ENCODE measurements at places on chromosomes 2 and 18. TPM values are rescaled to one million over a fixed set of nuclear protein-coding genes. Genes with fewer than 3 reads are reported as not detected.

GRCh38 chr2:58720770-58721697 lies 479.9 kb upstream of the FANCL start:
- no peak for DNase-seq
- H3K4me1 ChIP-seq = no peaks in the 10 kb centered on the region
- no peaks in the 10 kb centered on the region for H3K36me3 ChIP-seq
- H3K27ac ChIP-seq = no peak overlapping the region
- H3K27me3 ChIP-seq = no peaks in the 10 kb centered on the region

Gene RHBDD1
- 68.5 TPM for total RNA-seq

Gene CACNB4
- 0.88 TPM for total RNA-seq

DNA sequence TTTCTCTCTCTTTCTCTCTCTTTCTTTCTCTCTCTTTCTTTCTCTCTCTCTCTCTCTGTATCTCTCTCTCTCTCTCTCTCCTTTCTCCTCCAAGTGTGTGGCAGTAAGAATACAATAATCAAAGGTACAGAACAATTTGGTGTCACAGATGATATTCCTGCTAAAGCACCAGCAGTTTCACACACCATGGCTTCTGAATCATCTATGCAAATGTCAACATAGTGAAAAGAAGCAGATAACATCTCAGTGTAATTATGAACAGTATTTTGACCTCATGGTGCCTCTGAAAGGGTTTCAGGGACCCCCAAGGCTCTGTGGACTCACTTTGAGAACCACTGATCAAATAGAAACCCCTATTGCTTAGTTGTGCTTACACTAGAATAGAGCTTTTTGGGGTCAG lies 38.5 kb upstream of the CSRNP3 start:
- no peak for DNase-seq
- H3K36me3 ChIP-seq = no peaks in the 10 kb centered on the region
- no peaks in the 10 kb centered on the region for H3K27me3 ChIP-seq
- no peak overlapping the region for H3K27ac ChIP-seq
- H3K4me3 ChIP-seq = no peak overlapping the region
- no peaks in the 10 kb centered on the region for H3K4me1 ChIP-seq

GRCh38 chr2:128444121-128444771 lies 125.6 kb upstream of the HS6ST1 start:
- H3K4me1 ChIP-seq = peaks cover 3% of the 10 kb centered on the region
- no peaks in the 10 kb centered on the region for H3K36me3 ChIP-seq
- no peak overlapping the region for H3K4me3 ChIP-seq
- H3K27ac ChIP-seq = peak overlapping the region; percentile 2
- peak; percentile 26 for DNase-seq
- H3K27me3 ChIP-seq = no peaks in the 10 kb centered on the region

GRCh38 chr18:75052475-75052874 lies 156.5 kb downstream of the PTGR3 start:
- H3K36me3 ChIP-seq = no peaks in the 10 kb centered on the region
- no peak for DNase-seq
- H3K27me3 ChIP-seq = no peaks in the 10 kb centered on the region
- H3K27ac ChIP-seq = no peak overlapping the region
- H3K4me1 ChIP-seq = no peaks in the 10 kb centered on the region
- no peak overlapping the region for H3K4me3 ChIP-seq

- H3K36me3 ChIP-seq = no peaks in the 10 kb centered on the region
- H3K4me1 ChIP-seq = no peaks in the 10 kb centered on the region
- no peak overlapping the region for H3K27ac ChIP-seq
These were observed 1256.2 kb upstream of the CRIM1 start for GRCh38 chr2:35099342-35099741.

GRCh38 chr2:4139731-4140130 lies 436.4 kb downstream of the DCDC2C start:
- DNase-seq = no peak
- no peaks in the 10 kb centered on the region for H3K4me1 ChIP-seq
- no peaks in the 10 kb centered on the region for H3K36me3 ChIP-seq
- H3K27me3 ChIP-seq = no peaks in the 10 kb centered on the region

GRCh38 chr2:9114458-9114857 lies 92.2 kb upstream of the ASAP2 start:
- no peaks in the 10 kb centered on the region for H3K36me3 ChIP-seq
- H3K27ac ChIP-seq = no peak overlapping the region
- no peaks in the 10 kb centered on the region for H3K27me3 ChIP-seq
- H3K4me1 ChIP-seq = no peaks in the 10 kb centered on the region

Gene KCNJ13
- 21.5 TPM for total RNA-seq

DNA sequence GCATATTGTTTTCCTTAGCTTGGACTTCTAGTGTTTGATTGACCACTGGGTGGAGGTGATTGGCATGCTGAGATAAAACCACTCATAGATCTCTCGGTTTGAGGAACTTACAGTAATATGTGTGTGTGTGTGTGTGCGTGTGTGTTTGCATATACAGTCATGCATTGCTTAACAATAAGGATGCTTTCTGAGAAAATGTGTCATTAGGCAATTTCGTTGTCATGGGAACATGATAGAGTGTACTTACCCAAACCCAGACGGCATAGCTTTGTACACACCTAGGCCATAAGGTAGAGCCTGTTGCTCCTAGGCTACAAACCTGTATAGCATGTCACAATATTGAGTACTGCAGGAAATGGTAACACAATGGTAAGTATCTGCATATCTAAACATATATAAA lies 167.3 kb downstream of the NYAP2 start:
- H3K27ac ChIP-seq = no peak overlapping the region
- no peak overlapping the region for H3K4me3 ChIP-seq
- no peaks in the 10 kb centered on the region for H3K36me3 ChIP-seq
- H3K4me1 ChIP-seq = no peaks in the 10 kb centered on the region
- no peak for DNase-seq

DNA sequence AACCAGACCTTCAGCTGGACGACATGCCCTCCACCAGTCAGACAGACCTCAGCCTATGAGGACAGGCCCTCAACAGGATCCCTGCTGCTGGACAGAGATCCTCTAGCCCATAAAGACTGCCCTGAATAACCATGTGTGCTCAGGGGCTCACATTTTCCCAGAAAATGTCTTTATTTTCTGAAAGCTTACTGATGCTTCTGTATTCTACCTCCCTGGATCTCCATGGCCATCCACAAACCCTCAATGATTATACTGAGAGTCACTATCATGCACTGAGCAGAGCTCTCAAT lies 1.8 kb upstream of the PTPN18 start:
- H3K4me1 ChIP-seq = no peaks in the 10 kb centered on the region
- no peak overlapping the region for H3K4me3 ChIP-seq
- no peak overlapping the region for H3K27ac ChIP-seq
- DNase-seq = no peak
- no peaks in the 10 kb centered on the region for H3K36me3 ChIP-seq
- H3K27me3 ChIP-seq = no peaks in the 10 kb centered on the region

GRCh38 chr2:30022444-30023071 lies 101.2 kb upstream of the ALK start:
- H3K4me3 ChIP-seq = no peak overlapping the region
- no peaks in the 10 kb centered on the region for H3K36me3 ChIP-seq
- H3K27ac ChIP-seq = no peak overlapping the region
- DNase-seq = no peak

- no peaks in the 10 kb centered on the region for H3K4me1 ChIP-seq
- no peak for DNase-seq
- no peaks in the 10 kb centered on the region for H3K27me3 ChIP-seq
- H3K36me3 ChIP-seq = no peaks in the 10 kb centered on the region
- H3K4me3 ChIP-seq = no peak overlapping the region
These were observed 384.9 kb upstream of the NXPH2 start for GRCh38 chr2:139165041-139165440.

Gene TRIM54
- total RNA-seq = not detected

DNA sequence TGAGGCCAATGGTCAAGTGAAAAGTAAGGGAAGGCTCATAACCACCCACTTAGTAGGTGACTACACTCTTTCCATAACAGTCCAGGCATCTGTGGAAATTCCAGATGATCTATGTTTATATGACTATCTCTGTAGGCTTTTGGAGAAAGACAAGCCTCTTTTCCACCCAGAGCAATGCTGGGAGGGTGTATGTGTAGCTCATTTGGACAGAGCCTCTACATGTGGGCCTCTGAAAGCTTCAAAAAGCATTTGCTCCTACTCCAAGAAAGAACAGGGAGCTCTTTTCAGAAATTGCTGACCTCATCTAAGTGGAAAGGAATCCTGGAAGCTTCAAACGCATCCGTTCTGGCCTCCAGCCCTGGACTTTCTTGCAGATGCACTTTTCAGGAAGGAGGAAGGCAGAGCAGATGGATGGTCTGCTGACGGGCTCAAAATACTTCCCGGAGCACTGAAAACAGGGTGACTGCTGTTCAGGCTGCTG lies 308.7 kb downstream of the LRATD1 start:
- no peaks in the 10 kb centered on the region for H3K4me1 ChIP-seq
- no peaks in the 10 kb centered on the region for H3K36me3 ChIP-seq
- DNase-seq = no peak
- no peaks in the 10 kb centered on the region for H3K27me3 ChIP-seq
- H3K27ac ChIP-seq = no peak overlapping the region

Gene ADRA2B
- total RNA-seq = 0.53 TPM

Gene HOXD9
- total RNA-seq = not detected

Gene PCARE
- not detected for total RNA-seq

Gene PUM2
- total RNA-seq = 76.7 TPM

DNA sequence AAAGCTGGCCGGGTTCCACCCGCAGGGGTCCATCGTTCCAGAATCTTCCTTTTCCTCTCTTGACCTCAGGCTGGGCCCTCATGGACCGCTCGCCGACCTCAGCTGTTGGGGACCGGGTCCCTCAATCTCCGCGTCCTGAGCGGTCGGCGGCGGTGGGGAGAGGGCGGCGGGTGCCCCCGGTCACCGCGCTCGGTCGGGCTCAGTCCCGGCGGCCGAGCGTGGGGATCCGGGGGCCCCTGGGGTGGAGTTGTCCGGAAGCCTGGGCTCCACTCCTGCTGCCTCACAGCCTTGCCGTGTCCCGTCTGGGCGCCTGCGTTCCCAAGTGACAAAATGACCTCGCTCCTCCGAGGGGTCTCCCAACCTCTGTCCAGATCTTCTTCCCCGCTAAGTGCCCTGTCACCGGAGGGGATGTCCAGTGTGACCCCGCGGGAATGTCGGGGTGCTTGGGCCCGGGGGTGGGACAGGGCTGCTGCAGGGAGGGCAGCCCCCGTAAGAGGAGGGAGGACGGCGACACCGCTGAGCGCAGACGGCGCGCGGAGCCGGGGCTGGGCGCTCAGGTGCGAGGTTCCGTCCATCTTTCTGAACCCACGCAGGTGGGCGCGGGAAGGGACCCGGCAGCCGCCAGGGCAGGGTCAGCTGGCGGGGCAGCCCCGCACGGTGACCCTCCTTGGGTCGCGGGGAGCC lies 16.0 kb upstream of the E2F6 start:
- no peak for DNase-seq
- no peak overlapping the region for H3K27ac ChIP-seq
- H3K27me3 ChIP-seq = no peaks in the 10 kb centered on the region
- no peaks in the 10 kb centered on the region for H3K36me3 ChIP-seq
- peak overlapping the region; percentile 52 for H3K4me3 ChIP-seq

DNA sequence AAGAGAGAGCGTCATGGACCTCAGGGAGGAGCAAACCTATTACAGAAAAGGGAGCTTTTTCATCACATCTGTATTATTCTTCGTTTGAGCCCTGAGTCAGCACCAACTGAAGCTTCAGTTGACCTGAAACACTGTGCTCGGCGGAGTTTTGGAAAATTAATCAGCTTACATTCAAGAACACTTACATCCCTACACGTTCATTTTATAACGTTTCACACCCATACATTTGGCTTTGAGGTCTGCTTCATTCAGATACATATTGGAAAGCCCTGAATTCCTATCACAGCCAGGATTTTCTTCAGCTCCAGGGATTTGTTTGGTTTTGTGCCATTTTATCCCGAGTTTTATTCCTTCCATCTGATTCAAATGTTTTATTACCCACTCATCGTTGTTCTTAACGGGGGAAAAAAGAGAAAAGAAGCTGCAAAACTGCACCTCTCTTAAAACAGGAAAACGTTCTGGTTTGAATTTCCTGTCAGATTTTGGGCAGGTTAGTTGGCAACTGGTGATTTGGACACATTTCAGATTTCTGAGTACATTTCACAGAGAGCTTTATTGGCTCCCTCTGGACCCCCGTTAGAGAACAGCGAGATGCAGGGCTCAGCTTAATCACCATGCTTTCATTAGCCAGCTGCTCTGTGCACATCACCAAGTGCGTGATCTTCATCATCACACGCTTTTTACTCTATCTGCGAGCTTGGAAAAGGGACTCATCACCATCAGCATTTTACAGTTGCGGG lies 88.8 kb downstream of the CDC42EP3 start:
- H3K27ac ChIP-seq = peak overlapping the region; percentile 11
- no peaks in the 10 kb centered on the region for H3K4me1 ChIP-seq

Gene CXCR1
- total RNA-seq = not detected

GRCh38 chr2:192030289-192030688 lies 164.4 kb downstream of the TMEFF2 start:
- no peaks in the 10 kb centered on the region for H3K27me3 ChIP-seq
- H3K36me3 ChIP-seq = no peaks in the 10 kb centered on the region
- DNase-seq = no peak
- H3K4me3 ChIP-seq = no peak overlapping the region
- H3K4me1 ChIP-seq = no peaks in the 10 kb centered on the region
- H3K27ac ChIP-seq = no peak overlapping the region

DNA sequence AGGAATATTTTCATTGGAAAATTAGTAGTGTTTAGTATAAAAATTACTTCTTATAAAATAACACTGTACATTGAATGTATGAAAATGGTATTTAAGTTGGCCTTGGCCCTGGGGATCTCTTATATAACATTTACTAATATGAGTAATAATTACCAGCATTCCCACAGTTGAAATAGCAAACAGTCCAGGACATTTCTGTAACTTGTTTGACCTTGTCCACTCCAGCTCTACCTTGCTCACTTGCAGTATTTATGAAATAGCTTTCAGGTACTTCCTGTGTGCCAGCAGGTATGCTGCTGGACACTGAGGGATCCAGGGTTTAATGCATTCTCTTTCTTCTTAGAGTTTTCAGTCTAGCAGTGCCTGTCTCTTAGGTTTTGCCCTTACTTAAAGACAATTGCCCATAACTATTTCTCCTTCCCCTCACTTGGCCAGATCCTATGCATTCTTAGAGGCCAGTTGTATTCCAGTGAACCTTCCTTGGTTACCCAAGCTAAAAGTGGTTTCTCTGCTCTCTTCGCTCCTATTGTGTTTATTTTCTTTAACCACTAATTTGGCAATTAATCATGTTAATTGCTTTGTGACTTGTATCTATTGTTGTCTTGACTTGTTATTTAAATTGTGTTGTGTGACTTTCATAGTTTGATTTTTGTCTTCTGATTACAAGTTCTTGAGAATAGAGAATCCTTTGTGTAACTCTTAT lies 25.9 kb downstream of the BABAM2 start:
- DNase-seq = no peak
- no peak overlapping the region for H3K4me3 ChIP-seq

- H3K36me3 ChIP-seq = no peaks in the 10 kb centered on the region
- H3K27ac ChIP-seq = no peak overlapping the region
- no peak overlapping the region for H3K4me3 ChIP-seq
- H3K27me3 ChIP-seq = no peaks in the 10 kb centered on the region
These were observed 34.1 kb upstream of the NXPH2 start for GRCh38 chr2:138814123-138814898.

Gene CYTIP
- 21.7 TPM for total RNA-seq

- H3K4me3 ChIP-seq = no peak overlapping the region
- no peak for DNase-seq
These were observed 21.0 kb downstream of the CIB4 start for GRCh38 chr2:26620031-26620605.

Gene TRIM43
- total RNA-seq = not detected

Measured in Peyer's patch (tissue), 4 donors.